ENCODE measurements at places on chromosomes 3 and 15.

DNA sequence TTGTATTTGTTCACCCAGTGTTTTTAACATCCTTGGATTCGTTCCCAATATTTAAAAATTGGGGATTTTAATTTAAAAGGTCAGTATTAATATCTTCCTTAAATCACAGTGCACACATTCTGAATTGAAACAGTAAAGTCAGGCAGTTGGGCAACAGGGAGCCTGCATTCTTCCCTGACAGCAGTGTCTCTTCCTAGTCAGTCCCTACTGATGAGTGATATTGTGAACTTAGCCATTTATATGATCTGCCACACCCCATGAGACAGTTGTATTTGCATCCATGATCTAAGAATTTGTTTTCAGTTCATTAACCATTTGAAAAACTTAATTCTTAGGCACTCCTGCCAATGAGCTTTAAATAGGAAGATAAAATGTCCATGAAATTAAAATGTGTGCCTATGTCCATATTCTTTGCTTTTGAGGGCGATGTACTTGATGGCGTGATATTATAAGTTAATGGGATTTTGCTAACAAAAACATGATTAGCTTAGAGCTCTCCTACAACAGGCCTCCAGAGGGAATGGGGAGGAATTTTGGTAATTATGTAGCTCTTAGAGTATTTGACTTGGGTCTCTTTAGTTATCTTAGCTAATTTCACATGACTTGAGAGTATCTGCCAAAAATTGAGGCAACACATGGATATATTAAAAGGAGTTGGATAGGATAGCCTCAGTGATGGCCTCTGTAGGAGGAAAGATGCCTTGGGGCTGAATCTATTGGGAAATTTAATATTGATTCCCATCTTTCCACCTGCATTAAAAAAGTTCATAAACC lies 219.3 kb downstream of the PTPRG start:
- no peak for DNase-seq

DNA sequence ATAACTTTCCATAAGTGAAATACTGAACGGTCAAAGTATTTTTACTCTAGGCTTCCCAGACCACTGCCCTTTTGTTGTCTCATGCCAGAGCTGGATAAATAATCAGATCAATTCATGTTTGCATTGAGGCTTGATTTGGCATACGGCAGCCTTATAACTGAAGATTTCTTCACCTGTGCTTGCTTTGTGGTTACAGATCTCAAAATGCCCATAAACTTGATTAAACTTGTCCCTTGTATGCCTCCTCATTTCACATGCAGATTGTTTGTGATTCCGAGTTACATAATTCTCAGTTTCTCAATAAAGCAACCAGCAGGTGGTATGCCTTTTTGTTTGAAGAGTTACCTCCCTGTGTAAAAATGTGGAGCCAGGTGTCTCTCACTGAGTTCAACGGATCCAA lies 211.4 kb upstream of the LRIG1 start:
- DNase-seq: no peak

GRCh38 chr3:191290311-191291025 lies 38.7 kb upstream of the CCDC50 start:
- peak; percentile 2 for DNase-seq

DNA sequence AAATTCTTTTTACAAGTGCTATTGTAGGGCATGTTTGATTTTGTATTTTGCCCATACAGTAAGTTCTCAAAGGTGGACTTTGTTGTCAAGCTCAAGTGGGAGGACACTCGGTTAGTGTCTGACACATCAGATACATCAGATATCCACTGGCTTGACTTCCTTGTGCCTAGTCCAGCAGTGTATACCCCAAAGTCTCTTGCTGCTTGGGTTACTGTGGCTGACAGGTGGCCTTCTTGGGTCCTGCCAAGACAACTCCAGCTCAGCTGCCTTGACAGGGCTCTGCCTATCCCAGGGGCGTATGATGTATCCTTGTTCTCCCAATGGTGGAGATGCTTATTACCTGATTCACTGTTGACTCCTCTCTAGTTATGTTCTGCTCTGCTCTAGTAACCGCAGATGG lies 214.9 kb downstream of the CBLB start:
- no peak for DNase-seq

- DNase-seq: no peak
Observed at GRCh38 chr3:10248984-10249748, 907 bp downstream of the TATDN2 start.

DNA sequence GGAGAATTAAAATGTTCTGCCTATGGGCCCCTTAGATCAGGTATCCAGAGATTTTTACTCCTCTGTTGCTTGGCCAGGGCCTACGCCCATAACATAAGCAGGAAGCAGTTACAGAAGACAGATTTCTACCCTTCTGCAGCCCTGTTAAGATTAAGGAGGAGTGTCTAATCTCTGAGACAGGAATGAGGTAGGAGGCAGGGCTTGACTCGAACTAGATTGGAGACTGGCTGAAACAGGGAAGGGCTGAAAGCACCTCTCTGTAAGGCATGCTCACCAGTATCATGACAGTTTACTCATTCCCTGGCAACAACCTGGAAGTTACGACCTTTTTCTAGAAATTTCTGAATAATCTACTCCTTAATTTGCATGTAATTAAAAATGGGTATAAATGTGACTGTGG lies 16.7 kb downstream of the PLA2G4D start:
- no peak for DNase-seq

GRCh38 chr3:134111616-134112015 lies 81.9 kb upstream of the SLCO2A1 start:
- no peak for DNase-seq

DNA sequence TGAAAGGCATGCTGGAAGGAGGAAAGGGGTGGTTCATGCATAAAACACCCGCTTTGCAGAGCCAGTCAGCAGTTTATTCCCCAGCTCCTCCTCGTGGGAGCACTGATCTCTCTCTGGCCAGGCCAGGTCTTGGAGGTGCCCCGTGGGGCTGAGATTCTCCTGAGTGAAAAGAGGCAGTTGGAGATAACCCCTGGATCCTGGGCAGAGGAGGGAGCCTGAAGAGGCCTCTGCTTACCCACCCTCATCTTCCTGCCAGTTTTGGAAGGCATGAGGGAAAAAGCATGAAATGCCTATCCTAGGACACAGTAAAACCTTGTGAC lies 108.3 kb downstream of the SEMA5B start:
- DNase-seq: no peak

DNA sequence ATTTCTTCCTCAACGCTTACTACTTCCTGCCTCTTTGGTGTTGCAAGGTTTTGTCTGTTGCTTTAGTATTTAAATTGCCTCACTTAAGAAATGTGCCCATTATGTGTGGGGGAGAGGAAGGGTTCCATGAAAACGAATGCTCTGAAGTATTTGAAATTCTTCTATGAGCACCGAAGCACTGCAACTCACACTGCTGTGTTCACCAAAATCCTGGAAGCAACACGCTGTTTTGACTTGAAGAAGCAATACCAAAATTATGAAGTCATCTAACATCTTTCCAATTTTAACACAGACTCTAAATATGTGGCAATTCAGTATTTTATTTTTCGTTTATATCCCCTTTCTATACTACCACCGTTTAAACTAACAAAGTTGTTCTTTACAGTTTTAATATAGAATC lies 101.5 kb downstream of the RBMS3 start:
- peak; percentile 59 for DNase-seq

- no peak for DNase-seq
Observed at GRCh38 chr3:144544871-144545270, 573.2 kb downstream of the DIPK2A start.

GRCh38 chr3:194512895-194513601 lies 26.2 kb upstream of the ATP13A3 start:
- DNase-seq: no peak

- DNase-seq: no peak
Observed at GRCh38 chr3:32794487-32795308, 23.1 kb upstream of the TRIM71 start.

GRCh38 chr15:52803108-52803466 lies 13.0 kb upstream of the ONECUT1 start:
- DNase-seq: no peak

DNA sequence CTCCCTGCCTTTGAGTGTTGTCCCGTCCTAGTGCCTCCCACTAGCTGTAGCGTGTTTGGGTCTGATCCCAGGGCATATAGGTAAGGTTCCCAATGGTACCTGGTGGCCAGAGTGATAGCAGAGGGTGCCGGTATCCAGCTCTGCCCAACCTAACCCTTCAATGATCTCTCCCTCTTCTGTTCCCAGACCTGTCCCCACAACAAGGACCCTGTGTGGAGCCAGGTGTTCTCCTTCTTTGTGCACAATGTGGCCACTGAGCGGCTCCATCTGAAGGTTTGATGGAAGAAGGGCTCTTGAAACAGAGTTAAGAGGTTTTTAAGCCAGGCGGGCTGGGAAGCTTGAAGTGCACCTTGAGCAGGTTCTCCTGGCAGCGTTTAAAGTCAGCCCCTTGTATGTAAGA lies 35.5 kb downstream of the ESYT3 start:
- no peak for DNase-seq

DNA sequence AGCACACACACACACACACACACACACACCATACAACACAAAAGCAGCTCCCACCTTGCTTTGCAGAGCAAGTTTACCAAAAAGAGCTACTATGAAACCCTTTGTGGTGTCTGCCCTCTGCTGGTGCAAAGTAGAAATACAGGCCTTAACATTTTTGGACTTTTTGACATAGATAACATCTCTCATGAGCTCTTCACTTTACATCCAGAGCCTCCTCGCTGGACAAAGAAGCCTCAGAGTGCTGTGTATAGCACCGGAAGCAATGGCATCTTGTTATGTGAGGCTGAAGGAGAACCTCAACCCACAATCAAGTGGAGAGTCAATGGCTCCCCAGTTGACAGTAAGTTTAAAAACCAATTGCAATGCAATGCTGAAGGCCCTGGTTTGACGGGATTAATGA lies 157.9 kb downstream of the CHL1 start:
- no peak for DNase-seq

GRCh38 chr3:94811836-94812235 lies 749.0 kb downstream of the NSUN3 start:
- no peak for DNase-seq

GRCh38 chr3:149813367-149814281 lies 609 bp downstream of the RNF13 start:
- DNase-seq: no peak

GRCh38 chr3:58041826-58042324 lies 33.7 kb downstream of the FLNB start:
- peak; percentile 87 for DNase-seq

DNA sequence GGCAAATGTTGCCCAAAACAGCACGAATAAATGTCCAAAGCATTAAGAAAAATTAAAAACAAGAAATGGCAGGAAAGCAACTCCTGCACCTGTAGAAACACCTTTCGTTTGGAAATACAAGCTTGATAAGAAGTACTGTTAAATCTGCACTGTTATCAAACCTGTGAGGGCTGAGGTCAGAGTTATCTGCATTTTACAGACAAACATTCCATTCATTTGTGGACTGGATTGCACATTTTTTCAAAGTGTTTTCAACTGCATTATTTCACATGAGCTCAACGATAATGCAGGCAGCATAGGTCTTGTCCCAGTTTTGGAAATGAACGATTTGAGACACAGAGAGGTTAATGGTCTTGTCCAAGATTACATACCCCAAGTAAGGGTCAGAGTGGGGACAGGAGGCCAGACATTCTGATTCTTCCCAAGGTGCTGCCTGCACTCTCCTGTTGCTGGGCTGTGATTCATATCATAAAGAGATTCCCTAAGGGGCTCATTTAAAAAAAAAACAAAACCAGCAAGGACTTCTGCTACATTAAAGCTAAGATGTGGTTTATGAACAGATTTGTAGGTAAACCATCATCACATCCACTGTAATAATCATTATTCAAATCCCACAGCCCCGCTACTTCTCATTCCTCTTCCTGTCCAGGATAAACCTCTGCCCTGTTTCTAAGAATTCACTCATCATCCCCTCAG lies 13.0 kb downstream of the GUCA1C start:
- no peak for DNase-seq

DNA sequence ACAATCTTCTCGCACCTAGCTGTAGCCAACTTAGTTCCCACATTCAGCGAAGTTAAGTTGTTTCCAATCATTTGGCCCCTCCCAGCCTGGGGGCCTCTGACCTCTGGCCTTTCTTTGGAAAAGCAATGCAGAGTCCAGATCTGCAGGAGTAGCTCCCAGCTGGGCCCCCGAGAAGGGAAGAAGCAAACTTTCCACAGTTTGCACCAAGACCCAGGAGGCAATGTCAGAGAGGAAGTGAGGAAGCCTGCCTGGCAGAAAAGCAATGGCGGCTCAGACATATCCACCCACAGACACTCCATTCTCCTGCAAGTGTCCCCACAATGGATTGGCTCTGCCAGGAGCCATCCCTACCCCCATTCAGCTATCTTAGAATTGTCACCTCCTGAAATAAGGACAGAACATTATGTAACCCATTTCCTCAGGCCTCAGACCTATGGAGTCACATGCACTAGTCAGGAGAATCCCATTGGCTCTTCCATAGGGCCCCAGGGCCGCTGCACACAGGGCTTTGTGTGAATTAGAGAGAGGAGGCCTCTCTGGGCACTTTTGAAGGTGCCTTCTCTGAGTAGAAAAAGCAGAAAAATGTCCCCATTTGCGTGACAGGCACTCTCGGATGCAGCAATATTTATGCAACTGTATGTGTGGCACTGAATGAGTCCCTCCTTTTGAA lies 3.0 kb upstream of the BUB1B start:
- no peak for DNase-seq

DNA sequence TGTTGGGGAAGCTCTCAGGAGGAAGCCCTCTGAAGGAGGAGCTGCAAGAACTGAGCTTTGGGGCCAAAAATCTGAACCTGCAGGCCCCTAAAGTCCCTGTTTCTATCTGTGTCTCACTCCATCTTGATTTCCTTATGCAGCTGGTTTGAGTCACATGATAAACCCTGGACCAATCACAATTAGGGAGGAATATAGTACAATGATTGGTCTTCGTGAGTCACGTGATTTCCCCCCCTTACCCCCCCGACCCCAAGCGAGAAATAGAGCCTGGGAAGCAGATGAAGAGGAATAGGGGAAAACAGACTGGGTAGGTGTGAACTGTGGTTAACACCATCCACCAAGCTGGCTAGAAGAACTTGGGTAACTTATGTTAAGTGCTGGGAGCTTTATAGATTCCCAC lies 12.9 kb downstream of the CRABP1 start:
- DNase-seq: no peak

- no peak for DNase-seq
Observed at GRCh38 chr3:184426691-184427141, 46.9 kb downstream of the CHRD start.

DNA sequence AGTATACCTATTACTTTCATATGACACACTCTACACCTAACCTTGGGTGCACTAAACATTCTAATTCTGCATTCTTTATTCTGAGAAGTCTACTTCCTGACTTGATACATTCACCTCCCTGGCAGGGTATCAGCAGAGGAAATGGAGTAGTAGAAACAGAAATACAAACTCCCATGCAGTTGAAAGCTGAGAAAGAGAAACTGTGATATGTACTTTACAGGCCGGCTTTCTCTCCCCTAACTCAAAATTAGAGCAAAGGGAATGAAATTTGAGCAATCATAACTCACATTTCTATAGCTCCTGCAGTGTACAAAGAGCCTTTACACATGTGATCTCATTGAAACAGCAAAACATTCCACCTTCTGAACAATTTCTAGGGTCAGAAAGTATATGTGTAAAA lies 135.5 kb upstream of the COL8A1 start:
- no peak for DNase-seq

- DNase-seq: no peak
Observed at GRCh38 chr15:63677778-63678177, 80.6 kb downstream of the FBXL22 start.

GRCh38 chr3:172121981-172122380 lies 82.6 kb downstream of the FNDC3B start:
- DNase-seq: no peak
